ENCODE measurements at places on chromosomes 2 and 18.
A peak's percentile ranks its signal among the peaks of the same experiment; 100 is the strongest.

GRCh38 chr2:126513033-126513432, 142.9 kb upstream of the GYPC start:
- DNase-seq = no peak

DNA sequence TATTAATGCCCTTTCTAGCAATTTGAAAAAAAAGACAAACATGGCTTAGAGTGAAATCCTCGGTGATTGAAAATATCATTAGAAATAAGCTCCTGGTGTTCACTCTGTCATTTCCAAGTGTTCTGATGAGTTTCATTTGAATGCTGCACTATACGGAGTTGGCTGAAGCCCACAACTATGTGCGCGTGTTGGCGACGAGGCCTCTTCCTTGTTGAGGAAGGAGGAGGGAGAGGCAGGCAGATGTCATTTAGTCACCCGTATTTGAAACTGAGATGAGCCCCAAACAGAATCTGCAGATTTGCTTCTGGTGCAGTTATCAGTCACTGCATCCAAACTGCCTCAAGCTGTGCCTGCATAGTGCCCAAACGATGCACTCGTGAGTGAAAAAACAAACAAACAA, 23.5 kb upstream of the SKOR2 start:
- DNase-seq = no peak

GRCh38 chr2:101162561-101163330, 11.6 kb upstream of the TBC1D8 start:
- DNase-seq = no peak

DNA sequence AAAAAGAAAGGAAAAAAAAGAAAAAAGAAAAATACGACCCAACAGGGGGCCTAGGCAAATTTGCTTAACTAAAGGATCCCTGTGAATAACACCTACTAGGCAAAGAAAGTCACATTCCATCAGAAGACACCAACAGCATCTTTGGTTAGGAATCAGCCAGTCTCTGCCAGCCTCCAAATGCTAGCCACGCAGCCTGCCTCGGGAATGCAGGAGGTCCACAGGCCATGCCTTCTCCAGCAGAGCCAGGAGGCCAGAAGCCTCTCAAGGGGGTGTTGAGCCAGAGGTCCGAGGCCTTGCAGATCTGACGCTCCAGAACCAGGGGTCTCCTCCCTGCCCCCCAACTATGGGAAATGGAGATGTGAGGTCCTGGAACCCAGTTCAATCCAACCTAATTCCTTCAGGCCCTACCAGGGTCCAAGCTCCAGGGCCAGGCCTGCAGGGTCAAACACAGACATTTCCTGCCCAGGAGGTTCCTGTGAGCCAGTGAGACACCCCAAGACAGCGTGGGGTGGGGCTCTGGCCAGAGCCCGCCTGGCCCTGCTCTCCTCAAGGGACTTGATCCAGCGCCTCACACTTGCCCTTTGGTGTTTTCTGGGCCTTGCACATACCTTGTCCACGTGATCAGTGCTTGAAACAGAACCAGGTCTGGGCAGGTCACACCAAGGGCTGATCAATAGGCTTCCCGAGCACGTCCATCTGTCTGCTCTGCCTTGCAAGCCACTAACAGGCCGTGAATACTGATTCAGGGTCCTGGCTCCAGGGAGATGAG, 289.6 kb upstream of the ID2 start:
- DNase-seq = no peak

DNA sequence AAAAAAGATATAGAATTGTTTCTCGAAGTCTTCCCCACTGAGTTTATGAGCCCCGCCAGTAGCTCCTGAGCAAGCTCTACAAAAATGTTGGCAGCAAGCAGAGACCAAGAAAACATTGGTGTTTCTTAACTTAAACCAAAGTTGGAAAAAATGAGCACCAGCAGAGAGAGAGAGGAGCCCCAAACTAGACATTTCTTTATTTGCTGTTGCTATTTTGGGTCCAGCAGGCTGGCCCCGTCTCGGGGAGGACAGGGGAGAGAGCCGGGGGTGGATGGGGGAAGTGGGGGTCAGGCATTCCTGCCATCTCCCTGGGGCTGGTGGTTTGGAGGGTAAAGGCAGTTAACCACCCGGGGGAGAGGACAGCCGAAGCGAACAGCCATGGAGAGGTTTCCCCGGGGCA, 113.0 kb downstream of the DYSF start:
- DNase-seq = no peak

DNA sequence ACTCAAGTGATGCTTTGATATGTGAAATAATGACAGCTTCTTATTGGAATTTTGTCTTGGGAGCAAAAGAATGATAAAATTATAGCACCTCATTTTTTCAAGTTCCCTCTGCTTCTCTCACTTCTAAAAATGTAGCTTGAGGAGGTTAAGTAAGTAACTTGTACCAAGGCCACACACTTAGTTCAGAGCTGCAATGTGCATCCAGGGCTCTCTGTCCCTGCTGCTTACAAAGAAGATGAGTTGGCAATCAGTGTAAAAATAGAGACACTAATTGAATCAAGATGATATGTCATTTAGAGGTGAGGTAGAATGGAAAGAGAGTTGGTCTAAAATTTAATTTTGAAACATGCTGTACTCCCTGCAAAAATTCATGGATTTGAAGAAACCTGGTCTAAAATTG, 312.0 kb upstream of the TNP1 start:
- no peak for DNase-seq

DNA sequence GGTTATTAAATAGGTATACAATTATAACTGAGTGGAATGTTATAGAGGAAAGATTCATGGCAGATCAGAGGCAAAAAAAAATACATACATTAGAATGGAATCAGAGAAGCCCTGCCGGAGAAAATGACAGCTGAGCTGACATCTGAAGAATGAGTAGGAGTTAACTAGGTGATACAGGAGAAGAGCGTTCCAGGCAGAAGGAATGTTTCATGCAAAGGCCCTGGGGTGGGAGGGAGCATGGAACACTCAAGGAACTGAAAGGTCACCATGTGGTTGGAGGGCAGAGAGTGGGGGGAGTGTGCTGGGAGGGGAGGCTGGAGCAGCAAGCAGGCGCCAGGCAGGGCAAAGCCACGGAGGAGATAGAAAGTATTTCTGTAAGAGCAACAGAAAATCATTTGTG, 31.6 kb upstream of the CDK5R2 start:
- DNase-seq = no peak

DNA sequence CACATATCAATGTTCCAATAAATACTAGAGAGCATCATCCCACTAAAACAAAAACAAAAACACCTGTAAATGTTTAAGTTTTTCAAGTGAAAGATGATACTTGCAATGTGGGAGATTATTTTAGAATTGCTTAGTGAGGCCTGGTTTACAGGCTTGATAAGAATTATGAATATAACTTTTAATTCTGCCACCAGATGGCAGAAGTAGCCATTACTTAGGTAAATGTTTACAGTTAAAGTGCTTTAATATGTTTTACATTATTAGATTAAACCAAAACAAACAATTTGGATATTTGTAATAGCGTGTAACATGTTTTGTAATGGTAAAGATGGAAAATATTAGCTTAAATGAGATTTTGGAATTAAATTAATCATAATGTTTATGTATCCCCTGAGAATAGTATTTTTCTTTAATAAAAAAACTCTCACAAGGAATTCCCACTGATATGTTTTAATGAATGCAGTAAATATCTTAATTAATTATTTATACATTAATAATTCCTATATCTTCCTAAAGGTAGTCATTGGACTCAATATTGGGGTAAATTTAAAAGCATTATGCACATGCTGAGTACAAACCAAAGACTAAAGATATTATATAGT, 522.0 kb downstream of the SPAG16 start:
- DNase-seq = no peak

GRCh38 chr2:905833-906140, 44.9 kb upstream of the SNTG2 start:
- no peak for DNase-seq

DNA sequence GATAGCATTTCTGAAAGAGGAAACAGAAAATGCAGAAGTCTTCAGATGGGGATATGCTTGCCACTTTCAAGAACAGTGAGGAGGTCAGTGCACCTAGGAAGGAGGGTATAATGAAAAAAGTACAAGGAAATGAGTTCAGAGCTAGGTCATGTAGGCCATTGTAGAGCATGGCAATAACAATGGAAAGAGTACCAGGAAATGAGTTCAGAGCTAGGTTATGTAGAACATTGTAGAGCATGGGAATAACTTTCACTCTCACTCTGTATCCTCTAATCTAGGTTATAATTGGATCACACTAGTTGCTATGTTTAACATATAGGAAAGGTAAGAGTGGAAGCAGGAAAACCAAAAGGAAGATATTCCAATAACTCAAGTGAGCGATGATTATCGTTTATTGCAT, 12.3 kb downstream of the SCG2 start:
- no peak for DNase-seq

- no peak for DNase-seq
Observed at GRCh38 chr2:28165087-28165635, 227.5 kb upstream of the FOSL2 start.

DNA sequence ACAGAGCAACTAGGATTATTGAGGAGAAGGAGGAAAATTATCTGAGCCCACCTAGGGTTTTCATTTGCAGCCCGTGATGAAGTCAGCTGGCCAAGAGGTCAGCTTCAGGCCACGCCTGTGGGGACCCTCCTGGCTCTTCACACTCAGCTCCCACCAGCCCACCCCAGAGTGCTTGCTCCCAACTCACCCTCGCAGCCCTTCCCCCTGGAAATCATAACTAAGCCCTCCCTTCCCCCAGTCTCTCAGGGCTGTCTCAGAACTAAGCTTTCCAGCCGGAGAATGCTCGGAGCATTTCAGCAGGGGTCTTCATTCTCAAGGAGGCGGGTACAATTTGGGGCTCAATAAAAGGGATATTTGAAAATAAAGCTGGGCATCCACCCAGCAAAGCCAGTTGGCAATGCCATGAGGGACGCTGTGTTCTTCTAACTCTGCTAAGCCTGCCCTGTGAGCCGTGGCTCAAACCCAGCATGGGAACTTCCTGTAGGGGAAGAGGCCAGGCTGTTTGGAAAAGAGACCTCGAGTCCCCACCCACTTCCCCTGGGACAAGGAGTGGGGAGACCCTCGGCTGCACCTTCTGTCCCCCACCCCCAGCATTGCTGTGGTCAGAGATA, 194.9 kb downstream of the CTIF start:
- no peak for DNase-seq

- no peak for DNase-seq
Observed at GRCh38 chr18:49021433-49022129, 70.8 kb upstream of the SMAD7 start.

- no peak for DNase-seq
Observed at GRCh38 chr2:191696001-191696400, 18.1 kb downstream of the NABP1 start.

- no peak for DNase-seq
Observed at GRCh38 chr18:45783097-45784075, 42.1 kb upstream of the SIGLEC15 start.

GRCh38 chr18:34128436-34128835, 96.3 kb downstream of the NOL4 start:
- no peak for DNase-seq

- no peak for DNase-seq
Observed at GRCh38 chr2:173058673-173059072, 17.0 kb upstream of the MAP3K20 start.

GRCh38 chr2:175605640-175606009, 396.4 kb downstream of the LNPK start:
- no peak for DNase-seq

DNA sequence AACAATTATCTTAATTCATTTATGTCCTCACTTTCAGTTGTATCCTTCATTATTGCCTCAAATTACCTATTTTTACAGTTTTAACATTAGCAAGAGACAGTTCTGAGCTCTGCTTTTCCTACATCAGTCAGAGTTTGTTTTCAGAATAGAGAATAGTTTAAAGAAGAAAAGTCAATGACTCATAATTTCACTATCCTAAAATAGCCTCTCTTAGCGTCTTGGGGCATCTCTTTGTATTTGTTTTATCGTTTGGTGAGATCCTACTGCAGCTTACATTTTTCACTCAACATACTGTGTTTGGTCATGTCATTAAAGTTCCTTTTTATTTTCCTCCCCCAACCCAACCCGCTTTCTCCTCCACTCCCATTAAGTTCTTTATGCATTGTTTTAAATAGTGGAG, 3.8 kb downstream of the SEC11C start:
- no peak for DNase-seq

GRCh38 chr18:32420084-32420750, 50.5 kb downstream of the GAREM1 start:
- no peak for DNase-seq

GRCh38 chr2:9113262-9113661, 93.3 kb upstream of the ASAP2 start:
- no peak for DNase-seq

GRCh38 chr2:133690780-133691179, 122.5 kb upstream of the NCKAP5 start:
- DNase-seq = no peak

- DNase-seq = no peak
Observed at GRCh38 chr2:109355192-109355843, 226.3 kb downstream of the SH3RF3 start.

- no peak for DNase-seq
Observed at GRCh38 chr2:46984040-46984439, 68.4 kb upstream of the MCFD2 start.

- no peak for DNase-seq
Observed at GRCh38 chr2:85673716-85674375, 5.8 kb upstream of the SFTPB start.

GRCh38 chr2:168212167-168212566, 35.2 kb downstream of the STK39 start:
- no peak for DNase-seq

- peak; percentile 40 for DNase-seq
Observed at GRCh38 chr2:156333951-156334495, 1.5 kb upstream of the NR4A2 start.

DNA sequence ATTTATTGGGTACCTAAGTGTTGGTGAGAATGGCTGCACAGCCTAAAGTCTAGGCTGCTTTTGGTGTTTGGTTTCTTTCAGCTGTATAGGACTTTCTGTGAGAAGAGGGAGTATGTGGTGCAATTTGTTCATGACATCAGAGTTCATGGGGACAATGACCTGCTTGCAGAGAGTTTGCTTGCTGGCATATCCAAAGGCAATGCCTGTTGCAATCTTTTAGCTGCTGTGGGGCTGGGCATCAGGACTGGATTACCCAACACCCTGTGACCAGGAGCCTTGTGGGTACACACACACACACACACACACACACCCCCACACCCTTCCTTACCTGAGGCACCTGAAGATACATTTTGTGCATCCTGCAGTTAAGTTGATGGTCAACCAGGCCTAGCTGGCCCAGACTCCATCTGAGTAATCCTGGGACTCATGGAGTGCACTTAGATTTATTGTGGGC, 68.4 kb downstream of the LIPG start:
- DNase-seq = no peak

GRCh38 chr2:230050136-230050535, 18.6 kb downstream of the SLC16A14 start:
- no peak for DNase-seq

- no peak for DNase-seq
Observed at GRCh38 chr2:154640000-154640399, 58.5 kb upstream of the KCNJ3 start.

- DNase-seq = no peak
Observed at GRCh38 chr2:165793161-165793778, 777 bp downstream of the GALNT3 start.

Data from esophagus squamous epithelium (tissue), 5 donors.